ENCODE measurements at places on chromosomes 3 and 15.

- no peak for DNase-seq
Measured at GRCh38 chr3:49523756-49524747, 30.2 kb upstream of the BSN start.

- DNase-seq, result no peak
Measured at GRCh38 chr3:97914388-97914787, 57.8 kb downstream of the RIOX2 start.

- DNase-seq, result peak; percentile 52
Measured at GRCh38 chr15:100849021-100849854, 30.4 kb upstream of the ALDH1A3 start.

GRCh38 chr3:101602731-101603130 lies 28.8 kb downstream of the PCNP start:
- DNase-seq, result no peak

DNA sequence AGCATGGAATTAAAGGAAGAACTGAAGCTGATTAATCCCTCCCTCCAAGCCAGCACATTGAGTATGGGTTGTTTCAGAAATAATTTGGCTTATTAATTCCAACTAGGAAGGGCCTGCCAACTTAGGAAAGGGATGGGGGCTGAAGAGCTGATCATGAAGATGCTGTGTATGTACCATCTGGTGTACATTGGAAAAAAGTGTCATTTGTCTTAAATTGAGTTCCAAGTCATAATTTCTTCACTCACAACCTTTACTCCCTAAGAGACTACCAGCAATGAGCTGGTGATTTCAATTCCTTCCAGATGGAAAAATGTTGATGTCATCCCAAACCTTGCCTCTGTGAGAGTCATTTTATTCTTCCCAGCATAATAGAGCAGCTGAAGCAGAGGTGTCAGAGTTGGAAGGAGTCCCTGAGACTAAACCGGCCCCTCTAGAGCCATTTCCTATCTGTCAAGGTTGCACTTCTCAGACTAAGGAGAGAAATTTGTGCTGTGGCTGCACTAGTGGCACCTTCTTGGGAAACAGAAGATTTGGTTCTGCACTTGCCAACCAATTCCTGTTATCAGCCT lies 79.4 kb downstream of the GTPBP8 start:
- DNase-seq, result no peak

DNA sequence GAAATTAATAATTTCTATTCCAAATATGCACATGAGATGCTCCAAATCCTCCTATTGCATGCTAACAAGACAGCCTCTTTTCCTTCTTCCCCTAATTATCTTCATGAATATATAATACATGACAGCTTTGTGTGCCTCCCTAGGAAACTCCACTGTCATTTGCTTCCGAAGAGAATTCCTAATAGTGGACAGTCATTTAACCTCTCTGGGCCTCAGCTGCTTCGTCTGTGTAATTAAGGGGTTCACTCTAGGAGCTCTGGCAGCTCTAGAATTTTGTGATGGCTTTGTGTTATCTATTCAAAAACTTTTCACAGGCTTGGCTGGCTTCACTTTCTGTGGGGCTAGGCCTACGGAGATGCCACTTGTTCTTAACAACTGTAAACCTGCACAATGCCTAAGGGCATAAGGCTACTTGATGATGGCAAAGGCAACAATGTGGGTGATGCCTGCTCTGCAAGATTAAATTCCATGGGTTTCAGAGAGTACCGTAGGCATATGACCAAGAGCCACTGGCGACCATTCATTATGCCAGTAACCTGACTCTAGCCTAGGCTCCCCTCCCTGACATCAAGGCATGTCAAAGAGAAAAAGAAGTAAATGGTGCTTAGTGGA lies 333.8 kb upstream of the UMPS start:
- no peak for DNase-seq

GRCh38 chr3:69439643-69440270 lies 53.9 kb upstream of the FRMD4B start:
- peak; percentile 38 for DNase-seq

DNA sequence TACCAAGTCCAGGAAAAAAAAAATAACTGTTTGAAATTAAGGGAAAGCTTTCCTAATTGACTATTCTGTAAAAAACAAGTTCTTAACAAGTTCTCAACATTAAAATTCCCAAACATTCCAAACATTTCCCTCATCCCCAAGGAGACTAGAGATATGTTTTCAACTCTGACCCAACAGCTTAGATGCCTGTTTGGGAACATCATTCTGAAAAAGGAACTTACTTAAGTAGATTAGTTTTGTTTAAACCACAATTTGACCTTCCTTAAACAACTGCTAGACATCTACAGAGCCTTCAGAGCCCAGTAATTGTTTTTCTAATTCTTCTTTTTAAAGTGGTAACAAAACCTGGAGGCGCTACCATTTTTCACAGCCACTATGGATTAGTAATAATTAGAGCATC lies 12.8 kb downstream of the UBR1 start:
- DNase-seq, result no peak

GRCh38 chr3:64561325-64561843 lies 126.4 kb downstream of the ADAMTS9 start:
- no peak for DNase-seq

GRCh38 chr15:39976291-39977274 lies 42.7 kb downstream of the EIF2AK4 start:
- DNase-seq, result peak; percentile 40

DNA sequence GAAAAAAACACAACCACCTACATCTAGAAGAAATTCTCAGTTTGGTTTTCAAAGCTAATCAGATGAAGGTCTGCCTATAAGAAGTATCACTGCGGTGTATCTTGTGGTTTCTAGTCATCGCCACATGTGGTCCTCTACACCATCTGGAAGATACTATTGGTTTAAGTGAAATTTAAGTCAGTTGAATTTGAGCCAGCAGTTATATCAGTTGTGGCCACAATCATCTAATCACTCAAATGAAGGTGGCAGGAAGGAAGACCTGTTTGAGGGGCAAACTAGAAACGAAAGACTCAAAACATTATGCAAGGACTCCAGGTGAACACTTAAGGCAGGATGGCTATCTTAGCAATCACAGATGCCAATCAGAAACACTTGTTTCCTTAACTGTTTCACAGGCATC lies 48.7 kb downstream of the ETV5 start:
- no peak for DNase-seq

DNA sequence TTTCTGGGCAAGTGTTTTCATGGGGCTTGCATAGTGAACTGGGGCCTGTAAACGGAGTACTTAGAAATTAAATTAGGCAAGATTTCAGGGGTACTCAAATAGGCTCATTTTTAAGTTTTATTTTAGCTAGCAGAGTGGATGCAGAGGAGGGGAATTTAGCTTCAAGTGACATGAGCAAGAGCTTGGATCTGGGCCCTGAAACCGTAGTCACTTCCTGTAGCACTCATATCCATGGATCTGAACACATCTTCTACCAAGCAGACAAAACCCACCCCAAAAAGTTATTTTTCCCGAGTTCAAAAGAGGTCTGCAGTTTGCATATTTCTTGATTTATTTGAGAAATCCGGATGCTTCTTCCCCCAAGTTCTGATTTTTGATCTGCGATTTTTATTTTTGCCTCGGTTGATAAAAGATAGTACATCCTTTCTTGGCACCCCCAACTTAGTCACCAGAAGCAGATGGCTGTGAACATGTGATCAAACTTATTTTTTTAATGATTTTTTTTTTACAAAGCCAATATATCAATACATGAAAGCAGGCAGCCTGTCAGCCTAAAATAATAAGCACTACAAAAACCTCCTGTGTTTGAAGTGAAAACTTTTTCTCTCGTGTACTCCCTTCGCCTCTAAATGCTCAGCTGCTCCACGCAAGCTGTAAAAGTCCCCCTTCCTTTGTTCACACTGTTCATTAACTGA lies 36.6 kb upstream of the STT3B start:
- DNase-seq, result peak; percentile 30

DNA sequence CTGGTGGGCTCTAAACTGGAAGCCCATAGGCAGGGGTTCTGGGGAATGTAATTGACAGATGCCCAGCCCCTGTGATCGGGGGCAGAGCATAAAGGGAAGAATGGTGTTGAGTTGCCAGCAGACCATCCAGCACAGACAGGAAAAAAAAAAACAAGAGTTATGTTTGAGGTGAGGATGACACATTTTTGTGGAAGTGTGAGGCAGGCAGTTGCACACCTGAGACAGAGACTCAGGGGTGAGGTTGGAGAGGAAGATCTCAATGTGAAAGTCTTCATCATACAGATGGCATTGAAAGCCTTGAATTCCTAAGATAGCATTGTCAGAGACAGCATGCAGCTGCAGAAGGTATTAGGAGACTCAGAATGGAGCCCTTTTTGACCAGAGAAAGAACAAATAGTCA lies 18.6 kb upstream of the ST8SIA2 start:
- no peak for DNase-seq

DNA sequence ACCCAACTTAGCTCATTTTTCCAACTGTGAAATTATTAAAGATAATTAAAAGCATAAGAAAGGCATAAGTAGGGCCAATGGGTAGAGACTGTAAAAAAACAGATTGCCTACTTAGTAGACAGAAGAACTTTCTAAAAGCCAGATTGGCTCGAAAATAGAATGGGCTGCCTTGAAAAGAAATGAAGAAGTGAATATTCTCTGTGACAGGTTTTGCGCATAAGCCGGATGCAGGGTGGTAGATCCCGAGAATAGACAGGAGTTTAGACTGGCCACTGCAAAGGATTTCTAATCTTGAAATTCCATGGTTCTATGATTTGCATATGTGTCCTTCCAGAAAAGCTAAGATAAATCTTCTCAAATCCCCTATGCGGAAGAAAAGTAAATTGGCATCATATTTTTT lies 173.3 kb upstream of the ICE2 start:
- DNase-seq, result no peak

GRCh38 chr3:11739706-11740105 lies 96.0 kb upstream of the VGLL4 start:
- DNase-seq, result no peak

- no peak for DNase-seq
Measured at GRCh38 chr15:67033571-67034044, 31.8 kb upstream of the SMAD3 start.

DNA sequence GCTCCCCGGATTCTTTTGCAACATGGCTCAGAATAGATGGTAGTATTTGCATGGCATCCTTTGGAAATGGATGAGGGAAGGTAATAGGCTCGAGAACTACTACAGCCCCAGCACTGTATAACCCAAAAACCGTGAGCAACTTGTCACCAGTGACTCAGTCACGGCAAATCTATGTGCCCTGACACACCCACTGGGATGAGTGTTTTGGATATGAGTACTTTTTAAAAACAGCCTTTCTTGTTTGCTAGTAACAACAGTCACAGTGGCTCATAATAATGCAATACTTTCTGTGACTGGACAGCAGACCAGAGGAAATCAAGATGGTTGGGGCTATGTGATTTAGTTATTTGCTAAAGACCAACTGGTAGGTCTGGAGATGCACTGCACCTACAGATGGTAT lies 299.6 kb downstream of the ULK4 start:
- no peak for DNase-seq

DNA sequence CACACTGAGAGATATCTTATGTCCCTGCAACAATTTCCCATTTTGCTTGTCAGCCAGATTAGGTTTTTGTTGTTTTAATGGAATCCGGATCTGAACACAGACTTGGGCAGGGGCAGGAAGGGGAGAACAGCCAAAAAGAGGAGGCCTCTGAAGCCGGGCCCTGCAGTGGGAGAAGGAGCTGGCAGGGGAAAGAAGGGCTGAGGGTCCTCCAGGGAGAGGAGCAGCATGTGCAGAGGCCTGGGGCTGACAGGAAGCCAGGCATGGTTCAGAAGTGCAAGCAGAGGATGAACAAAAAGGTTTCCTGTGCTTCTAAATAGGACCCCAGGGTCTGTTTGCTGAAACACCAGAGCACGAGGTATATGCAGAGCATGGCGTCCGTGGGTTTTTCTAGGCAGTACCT lies 49.1 kb upstream of the POMGNT2 start:
- no peak for DNase-seq

- DNase-seq, result peak; percentile 21
Measured at GRCh38 chr3:167653760-167654159, at the start of gene WDR49. Gene WDR49 (minus strand): TSS chr3:167653942. CDS start chr3:167653425, 517 bp downstream.

- no peak for DNase-seq
Measured at GRCh38 chr3:141389703-141390102, 21.4 kb downstream of the ZBTB38 start.

DNA sequence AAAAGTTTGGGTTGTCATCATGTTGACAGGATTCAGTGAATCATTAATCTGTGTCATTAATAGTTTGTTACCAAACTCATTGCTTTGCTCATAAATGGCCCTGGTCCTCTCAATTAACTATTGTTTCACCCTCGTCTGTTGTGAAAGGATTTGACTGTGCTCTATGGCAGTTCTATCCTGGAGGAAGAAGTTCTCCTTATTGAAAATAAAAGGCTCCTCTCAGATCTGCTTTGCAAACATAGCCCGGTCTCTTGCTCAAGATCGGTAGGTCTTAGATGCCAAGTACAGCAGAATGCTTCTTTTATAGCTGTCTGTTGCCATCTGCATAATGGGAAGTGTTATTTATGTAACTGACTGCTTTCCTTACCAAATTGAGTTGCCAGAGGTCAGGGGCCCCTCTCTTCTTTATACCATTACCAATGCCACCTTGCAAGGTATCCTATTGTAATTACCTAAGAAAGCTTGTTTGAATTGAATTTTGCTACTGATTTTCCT lies 146.5 kb downstream of the EBLN2 start:
- DNase-seq, result no peak

DNA sequence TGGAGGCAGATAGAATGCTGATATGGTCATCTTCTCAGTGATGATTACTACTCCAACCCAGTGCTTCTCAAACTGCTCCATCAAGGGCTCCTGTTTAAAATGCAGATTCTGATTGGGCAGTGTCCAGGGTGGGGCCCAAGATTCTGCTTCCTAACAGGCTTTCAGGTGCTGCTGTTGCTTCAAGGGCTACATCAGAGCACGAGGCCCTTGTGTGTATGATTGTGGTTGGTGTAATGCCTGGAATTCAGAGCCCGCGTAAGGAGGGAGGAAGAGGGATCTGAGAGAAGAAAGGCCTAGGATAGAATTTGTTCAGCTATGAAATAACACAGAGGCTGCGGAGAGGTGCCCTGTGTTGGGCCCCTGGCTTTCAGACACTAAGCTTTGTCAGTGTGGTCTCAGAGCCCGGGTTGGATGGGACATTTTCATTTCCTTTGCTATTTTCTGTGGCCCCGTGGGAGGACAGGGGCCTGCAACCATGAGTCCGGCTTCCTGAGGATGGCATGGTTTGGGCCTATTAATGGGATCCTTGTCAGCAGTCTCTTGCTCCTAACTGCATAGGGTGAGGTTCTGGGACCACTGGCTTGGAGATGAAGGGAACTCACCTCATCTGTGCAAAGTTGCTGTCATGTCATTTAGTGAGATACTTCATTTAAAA lies 53.0 kb downstream of the ATP1B3 start:
- DNase-seq, result no peak

DNA sequence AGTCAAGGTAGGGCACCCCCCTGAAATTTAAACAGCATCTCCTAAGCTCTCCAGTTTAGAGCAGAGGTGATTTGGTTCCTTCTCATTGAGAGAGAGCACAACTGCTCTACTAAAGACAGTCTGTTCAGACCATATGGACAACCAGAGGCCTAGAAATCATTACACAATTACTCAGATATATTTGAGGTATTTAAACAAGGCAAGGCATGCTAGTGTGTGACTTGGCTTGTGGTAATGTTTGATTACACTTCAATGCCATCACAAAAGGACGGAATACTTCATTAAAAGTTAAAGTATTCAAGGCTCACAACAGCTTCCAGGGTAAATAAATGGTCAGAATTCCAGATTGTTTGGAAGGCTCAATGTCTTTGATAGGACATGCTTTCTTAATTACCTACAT lies 110.2 kb downstream of the LRTM1 start:
- DNase-seq, result no peak

Data from umbilical cord (tissue), 2 donors.